Endothelial cell (in vitro differentiated cells): ENCODE measurements at places on chromosomes 7 and 10. TPM values are rescaled to one million over a fixed set of nuclear protein-coding genes. Genes with fewer than 3 reads are reported as not detected.

The CRPPA gene
- total RNA-seq = 3.2 TPM

The LCOR gene
- total RNA-seq = 36.6 TPM

DNA sequence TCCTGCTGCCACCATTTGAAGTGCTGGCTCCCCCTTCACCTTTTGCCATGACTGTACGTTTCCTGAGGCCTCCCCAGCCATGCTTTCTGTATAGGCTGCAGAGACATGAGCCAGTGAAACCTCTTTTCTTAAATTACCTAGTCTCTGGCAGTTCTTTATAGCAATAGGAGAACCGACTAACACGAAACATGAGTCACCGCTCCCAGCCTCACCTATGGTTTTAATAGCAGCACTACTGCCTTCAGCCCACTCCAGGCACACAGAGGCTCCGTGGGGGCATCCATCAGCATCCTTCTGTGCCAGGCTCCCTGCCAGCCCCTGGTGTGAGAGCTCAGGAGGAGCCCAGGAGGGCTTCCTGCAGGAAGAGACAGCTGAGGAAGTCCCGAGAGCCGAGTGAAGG, 5.5 kb upstream of the ZNF316 start:
- peaks cover 2% of the 10 kb centered on the region for H3K27me3 ChIP-seq
- no peak overlapping the region for H3K27ac ChIP-seq
- peaks cover 5% of the 10 kb centered on the region for H3K36me3 ChIP-seq
- H3K4me3 ChIP-seq = no peak overlapping the region
- H3K4me1 ChIP-seq = peaks cover 10% of the 10 kb centered on the region

DNA sequence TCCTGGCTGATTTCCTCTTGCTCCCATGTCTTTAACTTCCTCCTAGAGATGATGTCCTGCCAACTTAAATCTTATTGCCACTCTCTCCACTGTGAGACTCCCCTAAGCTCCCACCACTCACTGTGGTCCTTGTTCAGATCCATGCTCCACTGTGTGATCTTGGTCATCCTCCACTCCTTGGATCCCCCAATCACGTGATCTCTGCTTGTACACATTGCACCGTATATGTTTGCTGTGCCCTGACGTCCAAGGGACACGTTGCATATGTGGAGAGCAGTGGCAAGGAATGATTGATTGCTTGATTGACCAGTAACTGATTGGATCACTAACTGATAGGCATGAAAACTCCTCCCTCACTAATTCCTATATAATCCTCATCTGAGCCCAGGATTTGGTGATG, 395.1 kb downstream of the SDK1 start:
- H3K36me3 ChIP-seq = no peaks in the 10 kb centered on the region
- DNase-seq = no peak
- H3K27ac ChIP-seq = no peak overlapping the region
- H3K27me3 ChIP-seq = no peaks in the 10 kb centered on the region
- H3K4me1 ChIP-seq = peaks cover 12% of the 10 kb centered on the region

GRCh38 chr7:121062671-121063279, 74.3 kb downstream of the CPED1 start:
- H3K36me3 ChIP-seq = no peaks in the 10 kb centered on the region
- H3K4me3 ChIP-seq = no peak overlapping the region
- peaks cover 11% of the 10 kb centered on the region for H3K4me1 ChIP-seq
- no peak overlapping the region for H3K27ac ChIP-seq

GRCh38 chr7:69663911-69664832, 65.9 kb downstream of the AUTS2 start:
- no peak overlapping the region for H3K4me3 ChIP-seq
- peaks cover 13% of the 10 kb centered on the region for H3K4me1 ChIP-seq
- no peaks in the 10 kb centered on the region for H3K27me3 ChIP-seq
- no peak overlapping the region for H3K27ac ChIP-seq
- no peak for DNase-seq
